ENCODE measurements at places on chromosomes 3 and 15. TPM values are rescaled to one million over a fixed set of nuclear protein-coding genes. Genes with fewer than 3 reads are reported as not detected.

DNA sequence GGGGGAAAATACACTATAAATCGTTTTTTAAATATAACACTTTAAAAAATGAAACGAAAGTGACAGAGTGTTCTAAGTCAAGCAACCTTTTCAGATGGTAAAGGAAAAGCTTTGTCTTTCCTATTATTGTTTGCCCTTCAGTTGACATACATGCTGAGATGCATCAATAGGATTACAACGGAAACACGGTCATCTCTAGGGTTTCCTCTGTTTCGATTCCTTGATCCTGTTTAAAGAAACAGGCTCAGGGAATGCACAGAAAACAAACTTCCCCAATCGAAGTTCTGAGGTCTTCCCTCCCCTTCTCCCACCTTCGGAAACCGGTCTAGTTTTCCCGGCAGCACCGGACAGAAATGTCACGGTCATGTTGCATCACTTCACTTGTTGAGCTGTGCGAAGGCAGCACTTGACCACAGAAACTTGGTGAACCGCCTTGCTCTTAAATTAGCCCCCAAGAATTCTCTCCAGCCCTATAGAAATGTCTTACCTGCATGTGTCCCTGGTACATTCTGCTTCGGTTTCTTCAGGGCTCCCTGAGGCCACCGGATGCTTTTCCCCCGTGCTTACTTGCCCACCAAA lies 556 bp downstream of the PEX5L start:
- DNase-seq, result no peak

DNA sequence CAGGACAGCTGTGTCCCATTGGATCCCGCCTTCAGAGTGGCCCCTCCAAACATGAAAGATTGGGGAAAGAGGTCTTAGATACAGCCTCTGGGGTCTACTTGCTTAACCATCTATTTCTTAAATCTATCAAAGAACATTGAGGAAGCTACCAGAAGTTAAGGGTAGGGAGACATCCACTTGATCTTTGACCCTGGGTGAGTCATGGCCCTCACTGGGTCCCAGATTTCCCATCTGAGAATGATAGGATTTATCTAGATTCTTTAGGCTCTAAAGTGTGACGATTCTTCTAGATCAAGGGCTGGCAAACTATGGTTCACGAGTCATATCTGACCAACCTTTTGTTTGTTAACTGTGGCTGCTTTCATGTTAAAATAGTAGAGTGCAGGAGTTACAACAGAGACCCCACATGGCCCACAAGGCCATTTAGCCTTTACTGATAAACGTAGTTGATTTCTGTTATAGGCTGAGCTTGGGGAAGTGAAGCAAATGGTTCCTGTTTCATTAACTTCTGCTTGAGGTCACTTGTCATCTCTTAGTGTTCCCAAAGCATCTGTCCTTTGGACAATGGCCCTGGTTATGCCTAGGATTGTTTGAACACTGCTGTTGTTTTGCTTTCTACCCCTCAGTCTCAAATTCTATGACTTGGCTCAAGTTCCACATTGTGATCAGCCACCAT lies 8.0 kb downstream of the MUC13 start:
- DNase-seq, result no peak

DNA sequence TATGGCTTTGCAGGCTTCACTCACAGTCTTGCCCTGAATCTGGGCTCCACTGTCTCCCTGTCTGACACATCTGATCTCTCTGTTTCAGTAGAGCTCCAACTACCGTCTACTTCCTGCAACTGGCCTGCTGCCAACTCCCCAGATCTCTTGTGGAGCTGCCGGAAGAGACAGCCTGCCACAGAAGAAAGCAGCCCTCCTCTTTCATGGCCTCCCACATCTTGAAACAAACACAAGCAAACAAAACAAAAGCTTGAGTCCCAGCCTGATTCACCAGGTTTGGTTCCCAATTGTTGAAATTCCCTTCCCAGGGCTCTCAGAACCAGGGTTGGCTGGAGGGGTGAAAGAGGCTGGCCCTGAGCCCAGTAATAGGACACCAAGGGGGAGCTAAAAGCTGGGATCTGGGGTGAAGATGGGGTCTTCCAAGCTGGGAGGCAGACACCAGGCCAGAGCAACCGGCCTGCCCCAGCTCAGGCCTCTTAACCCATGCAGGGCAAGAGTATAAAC lies 55.3 kb upstream of the CA12 start:
- DNase-seq, result peak; percentile 86

- DNase-seq, result no peak
Measured at GRCh38 chr3:1848935-1849334, 249.7 kb upstream of the CNTN4 start.

DNA sequence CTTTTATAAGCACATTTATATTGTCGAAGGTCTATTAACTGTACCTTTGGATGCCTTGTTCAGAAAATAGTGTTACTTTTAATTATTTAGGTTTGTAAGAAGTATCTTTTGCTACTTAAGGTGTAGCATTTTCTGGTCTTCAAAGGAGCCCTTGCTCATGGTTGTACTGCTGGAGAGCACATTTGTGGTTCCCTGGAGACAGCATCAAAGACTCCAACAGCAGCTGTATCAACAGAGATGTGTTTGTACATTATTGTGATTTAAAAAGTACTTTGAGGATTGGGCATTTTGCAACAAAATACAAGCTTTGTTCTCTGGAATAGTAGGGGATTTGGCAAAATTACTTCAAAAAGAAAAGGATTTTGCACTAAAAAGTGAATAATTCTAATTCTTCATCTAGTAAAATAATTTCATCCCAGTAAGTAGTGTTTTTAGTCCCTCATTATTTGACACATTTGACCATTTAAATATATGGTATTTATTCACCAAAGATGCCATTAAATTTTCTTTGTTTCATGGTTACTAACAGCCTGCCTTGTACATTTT lies 16.5 kb downstream of the TBC1D23 start:
- no peak for DNase-seq

GRCh38 chr3:110544730-110545129 lies 526.9 kb upstream of the NECTIN3 start:
- no peak for DNase-seq

GRCh38 chr15:100759698-100760356 lies 119.8 kb upstream of the ALDH1A3 start:
- DNase-seq, result no peak

GRCh38 chr3:23991683-23992628 lies 46.9 kb downstream of the NR1D2 start:
- no peak for DNase-seq

DNA sequence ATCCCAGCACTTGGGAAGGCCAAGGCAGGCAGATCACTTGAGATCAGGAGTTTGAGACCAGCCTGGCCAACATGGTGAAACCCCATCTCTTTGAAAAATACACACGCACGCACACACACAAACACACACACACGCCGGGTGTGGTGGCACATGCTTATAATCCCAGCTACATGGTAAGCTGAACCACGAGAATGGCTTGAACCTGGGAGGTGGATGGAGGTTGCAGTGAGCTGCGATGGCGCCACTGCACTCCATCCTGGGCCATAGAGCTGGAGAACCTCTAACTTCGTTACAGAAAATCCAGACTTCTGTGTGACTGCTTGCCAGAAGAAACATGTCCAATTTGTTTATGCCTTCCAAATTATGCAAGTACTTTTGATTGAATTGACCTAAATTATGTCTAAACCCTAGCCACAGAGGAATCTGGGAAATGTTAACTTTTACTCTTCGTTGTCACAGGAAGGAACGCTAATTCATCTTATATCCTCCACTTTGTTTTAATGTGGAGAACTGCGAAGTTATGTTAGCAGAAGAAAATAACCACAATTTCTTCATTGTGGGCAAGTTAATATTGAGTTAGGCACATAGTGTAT lies 21.7 kb downstream of the TRIM59 start:
- DNase-seq, result no peak

DNA sequence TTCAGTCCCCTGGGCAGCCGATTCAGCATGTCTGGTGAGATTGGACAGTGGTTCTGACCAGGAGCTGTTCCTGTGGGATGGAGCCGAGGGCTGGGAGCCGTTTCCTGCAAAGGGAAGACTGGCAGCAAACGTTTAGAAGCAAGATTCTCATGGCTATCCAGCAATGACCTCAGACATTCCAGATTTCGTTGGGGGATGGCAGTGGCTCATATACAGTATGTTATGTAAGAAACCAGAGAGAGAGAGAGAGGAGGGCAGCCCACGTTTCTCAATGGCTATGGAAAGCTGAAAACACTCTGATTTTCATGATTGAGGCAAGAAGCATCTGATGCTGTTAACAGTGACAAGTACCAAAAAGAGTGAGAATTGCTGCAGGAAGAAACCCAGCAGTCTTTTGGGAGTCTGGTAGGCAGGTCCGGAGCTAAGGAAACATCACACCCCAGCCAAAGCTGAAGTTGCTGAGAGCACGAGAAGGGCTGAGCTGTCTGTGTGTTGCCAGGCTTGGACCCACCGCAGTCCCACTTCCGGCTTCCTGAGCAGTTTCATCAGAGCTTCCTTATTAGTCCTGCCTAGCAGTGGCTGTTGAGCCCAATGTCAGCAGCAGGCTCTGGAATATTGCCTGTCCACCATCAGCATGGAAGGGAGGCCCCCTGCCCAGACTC lies 25.6 kb upstream of the VPS8 start:
- DNase-seq, result peak; percentile 42

- DNase-seq, result no peak
Measured at GRCh38 chr15:98854496-98854895, 153.1 kb downstream of the PGPEP1L start.

GRCh38 chr3:179933080-179933479 lies 103.7 kb downstream of the PEX5L start:
- DNase-seq, result no peak

- no peak for DNase-seq
Measured at GRCh38 chr3:170055209-170055608, 17.4 kb downstream of the GPR160 start.

DNA sequence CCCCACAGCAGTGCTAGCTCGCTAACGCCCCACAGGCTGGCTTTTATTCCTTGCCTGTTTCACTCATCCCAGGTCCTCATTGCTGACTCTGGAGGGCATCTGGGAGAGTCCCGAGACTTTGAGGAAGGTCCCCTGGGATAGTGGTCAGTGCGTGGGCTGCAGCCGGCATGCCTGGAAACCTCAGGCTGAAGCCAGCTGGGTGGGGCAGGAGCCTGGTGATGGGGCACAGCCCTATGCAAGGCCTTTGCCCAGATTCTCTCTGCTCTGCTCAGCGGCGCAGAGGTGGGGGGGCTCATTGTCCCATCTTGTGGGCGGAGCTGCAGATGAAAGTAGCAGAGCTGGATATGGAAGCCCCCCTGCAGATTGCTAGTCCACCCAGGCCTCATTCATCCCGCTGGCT lies 55.7 kb upstream of the SMAD6 start:
- no peak for DNase-seq

DNA sequence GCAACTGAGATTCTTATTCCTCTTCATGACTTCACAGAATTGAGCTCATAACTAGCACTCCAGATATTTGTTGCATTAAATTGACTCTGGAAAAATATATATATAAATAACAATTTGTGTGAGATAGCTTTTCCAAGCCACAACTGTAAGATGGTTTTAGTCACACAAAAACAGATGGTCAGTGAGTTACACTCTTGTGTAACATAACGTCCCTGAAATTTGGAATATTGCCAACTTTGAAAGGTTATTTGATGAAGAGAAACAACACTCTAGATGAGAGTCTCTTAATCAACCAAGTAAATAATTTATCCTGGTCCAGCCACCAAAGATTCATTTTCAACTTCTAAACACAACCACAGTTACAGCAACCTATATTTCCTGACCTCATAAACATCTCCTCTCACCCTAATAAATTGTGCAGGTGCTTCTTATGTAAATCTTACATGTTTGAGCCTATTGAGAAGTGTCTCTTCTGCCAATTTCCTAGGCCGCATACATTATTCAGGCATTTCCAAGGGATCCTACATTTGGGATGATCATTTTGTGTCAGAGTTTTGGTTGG lies 84.9 kb upstream of the ACP3 start:
- DNase-seq, result no peak

DNA sequence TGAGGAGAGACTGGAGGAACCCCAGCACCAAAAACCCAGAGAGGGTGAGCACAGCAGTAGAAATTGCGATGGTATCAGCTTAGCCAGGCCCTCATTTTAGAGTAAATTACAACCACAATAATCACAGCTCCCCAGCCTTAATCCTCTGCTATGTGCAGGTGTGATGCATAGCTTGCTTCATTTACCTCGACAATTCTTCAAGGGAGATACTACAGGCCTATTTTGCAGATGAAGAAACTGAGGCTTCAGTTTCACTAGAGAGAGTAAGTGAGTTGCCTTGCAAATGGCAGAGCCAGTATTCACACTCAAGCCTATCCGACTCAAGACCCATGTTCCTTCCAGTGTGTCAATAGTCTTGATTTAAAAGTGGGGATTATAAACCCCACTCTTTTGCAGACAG lies 33.4 kb downstream of the LSM3 start:
- DNase-seq, result no peak

- peak; percentile 74 for DNase-seq
Measured at GRCh38 chr3:61358364-61358763, 107.1 kb upstream of the FHIT start.

GRCh38 chr15:85381850-85382751 lies 1.7 kb downstream of the AKAP13 start:
- no peak for DNase-seq

- no peak for DNase-seq
Measured at GRCh38 chr3:30682434-30683155, 76.2 kb downstream of the TGFBR2 start.

- peak; percentile 78 for DNase-seq
Measured at GRCh38 chr3:138114988-138115971, at the start of gene DZIP1L. Gene DZIP1L (minus strand): TSS chr3:138115608. CDS start chr3:138103971, 11,637 bp downstream.

GRCh38 chr15:99211926-99212325 lies 37.5 kb downstream of the TTC23 start:
- no peak for DNase-seq

- DNase-seq, result no peak
Measured at GRCh38 chr3:145333931-145334330, 827.1 kb downstream of the PLOD2 start.

- no peak for DNase-seq
Measured at GRCh38 chr3:195557322-195557721, 14.2 kb upstream of the PPP1R2 start.

- no peak for DNase-seq
Measured at GRCh38 chr15:72783004-72783639, 436 bp downstream of the ADPGK start.

DNA sequence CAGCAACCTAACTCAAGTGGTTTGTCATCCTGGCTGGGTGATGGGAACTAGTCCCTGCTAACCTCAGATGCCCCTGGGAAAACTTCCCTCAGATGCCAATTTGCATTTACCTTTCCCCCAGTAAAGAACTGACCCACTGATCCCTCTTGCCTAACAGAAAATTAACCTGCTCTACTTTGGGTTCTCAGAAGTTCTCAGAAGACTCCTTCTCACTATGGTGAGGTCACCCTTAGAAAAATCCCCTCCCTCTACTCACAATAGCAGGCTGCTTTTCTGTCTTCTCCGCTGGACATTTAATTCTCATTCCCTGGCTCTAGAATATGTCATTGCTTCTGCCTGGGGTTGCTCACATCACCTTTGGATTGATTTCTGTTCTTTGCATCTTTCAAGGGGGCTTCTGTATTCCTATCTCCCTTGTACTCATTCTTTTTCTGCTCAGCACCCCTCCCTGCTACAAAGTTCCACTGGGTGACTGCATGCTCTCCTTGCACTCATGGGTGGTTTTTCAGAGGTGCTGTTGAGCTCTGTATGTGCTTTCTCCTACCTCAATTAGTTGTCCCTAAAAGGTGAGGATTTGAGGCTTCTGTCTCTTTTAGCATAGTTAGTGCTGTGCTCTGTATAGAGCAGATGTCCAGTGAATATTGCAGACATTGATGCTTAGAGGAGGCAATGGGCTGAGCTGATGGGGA lies 869 bp downstream of the PLA1A start:
- no peak for DNase-seq

Gene GPR160
- 5.5 TPM for total RNA-seq

Gene ITGA11
- 4.4 TPM for total RNA-seq

Gene RHCG
- not detected for total RNA-seq

Gene TBC1D21
- total RNA-seq, result not detected

Gene MAPKBP1
- total RNA-seq, result 38.9 TPM

Gene SI
- not detected for total RNA-seq

Gene SKOR1
- 0.34 TPM for total RNA-seq
